ENCODE measurements at places on chromosomes 7 and 10.

DNA sequence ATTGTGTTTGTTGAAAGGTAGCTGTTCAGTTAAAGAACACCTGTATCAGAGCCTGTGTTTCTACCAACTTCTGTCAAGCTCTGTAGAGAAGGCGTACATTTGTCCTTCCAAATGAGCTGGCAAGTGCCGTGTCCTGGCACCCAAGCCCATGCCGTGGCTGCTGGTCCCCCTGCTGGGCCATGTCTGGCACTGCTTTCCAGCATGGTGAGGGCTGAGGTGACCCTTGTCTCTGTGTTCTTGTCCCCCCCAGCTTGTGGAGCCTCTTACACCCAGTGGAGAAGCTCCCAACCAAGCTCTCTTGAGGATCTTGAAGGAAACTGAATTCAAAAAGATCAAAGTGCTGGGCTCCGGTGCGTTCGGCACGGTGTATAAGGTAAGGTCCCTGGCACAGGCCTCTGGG, 154.9 kb downstream of the EGFR start:
- no peak for DNase-seq

GRCh38 chr7:16422103-16422435, 731 bp upstream of the CRPPA start:
- no peak for DNase-seq

DNA sequence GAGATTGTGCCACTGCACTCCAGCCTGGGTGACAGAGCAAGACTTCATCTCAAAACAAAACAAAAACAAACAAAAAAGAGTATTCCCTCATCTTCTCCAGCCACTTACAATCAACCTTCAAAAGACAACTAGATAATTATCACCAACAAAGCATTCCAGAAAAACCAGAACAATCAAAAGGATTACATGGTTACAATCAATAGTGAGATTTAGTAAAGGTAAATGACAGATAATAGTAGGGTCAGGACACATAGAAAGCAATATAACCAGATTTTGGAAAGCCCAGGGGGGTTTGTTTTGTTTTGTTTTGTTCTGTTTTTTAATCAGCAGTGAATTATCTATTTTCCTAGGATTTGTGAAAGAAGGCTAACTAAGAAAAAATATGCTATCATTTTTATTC, 91.0 kb upstream of the PTN start:
- no peak for DNase-seq

DNA sequence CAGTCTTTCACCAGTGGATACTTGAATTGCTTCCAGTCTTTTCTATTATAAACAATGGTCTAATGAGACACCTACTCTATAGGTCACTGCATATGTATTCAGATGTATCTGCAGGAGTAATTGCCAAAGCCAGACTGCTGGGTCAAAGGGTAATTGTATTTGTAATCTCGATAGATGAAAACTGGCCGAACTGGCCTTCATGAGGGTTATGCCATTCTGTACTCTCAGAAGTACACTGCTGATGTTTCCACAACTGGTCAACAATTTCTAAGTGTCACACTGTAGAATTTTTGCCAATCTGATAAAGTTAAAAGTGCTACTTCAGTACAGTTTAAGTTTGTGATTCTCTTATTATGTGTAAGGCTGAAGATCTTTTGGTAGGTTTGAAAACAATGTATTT, 64.6 kb downstream of the JAZF1 start:
- DNase-seq, result no peak

GRCh38 chr7:28104811-28105210, 75.8 kb downstream of the JAZF1 start:
- DNase-seq, result no peak

GRCh38 chr7:123652406-123652805, 3.3 kb upstream of the LMOD2 start:
- no peak for DNase-seq

DNA sequence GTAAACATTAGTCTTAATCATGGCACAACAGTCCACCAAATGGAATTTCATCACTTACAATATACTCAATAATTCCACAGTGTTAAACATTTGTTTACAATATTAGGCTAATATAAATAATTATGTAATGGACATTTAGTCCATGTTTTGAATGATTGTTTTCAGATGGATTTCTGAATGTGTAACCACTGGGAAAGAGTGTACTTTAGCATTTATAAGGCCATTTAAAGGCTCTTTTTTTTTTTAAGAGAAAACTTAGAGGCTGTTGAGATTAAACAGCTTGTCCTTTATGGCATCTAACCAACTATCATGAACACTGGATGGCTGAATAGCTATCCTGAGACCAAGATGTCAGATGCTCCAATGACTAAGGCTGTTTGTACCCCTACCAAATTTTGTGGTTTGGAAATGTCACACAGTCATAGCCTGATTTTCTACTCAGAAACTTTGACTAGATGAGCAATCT, 248.3 kb upstream of the GLI3 start:
- DNase-seq, result no peak

DNA sequence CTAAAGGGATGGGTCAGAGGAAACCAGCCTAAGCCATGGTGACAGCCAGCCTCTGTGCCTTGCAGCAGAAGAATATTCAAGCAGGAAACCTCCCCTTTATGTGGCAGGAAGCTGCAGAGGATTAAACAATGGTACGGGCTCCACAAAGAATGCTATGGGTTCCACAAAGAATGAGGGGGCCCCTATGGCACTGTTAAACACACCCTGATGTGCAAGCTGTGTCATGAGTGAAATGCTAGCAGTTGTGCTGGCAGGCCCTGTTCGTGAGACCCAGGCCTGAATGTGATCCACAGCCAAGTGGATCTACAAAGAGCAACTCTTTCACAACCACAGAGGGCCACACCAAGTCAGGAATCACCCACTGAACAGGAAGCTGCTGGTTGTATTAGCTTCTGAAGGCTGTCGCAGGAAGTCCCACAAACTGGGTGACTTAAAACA, 68.9 kb downstream of the MYOF start:
- no peak for DNase-seq

DNA sequence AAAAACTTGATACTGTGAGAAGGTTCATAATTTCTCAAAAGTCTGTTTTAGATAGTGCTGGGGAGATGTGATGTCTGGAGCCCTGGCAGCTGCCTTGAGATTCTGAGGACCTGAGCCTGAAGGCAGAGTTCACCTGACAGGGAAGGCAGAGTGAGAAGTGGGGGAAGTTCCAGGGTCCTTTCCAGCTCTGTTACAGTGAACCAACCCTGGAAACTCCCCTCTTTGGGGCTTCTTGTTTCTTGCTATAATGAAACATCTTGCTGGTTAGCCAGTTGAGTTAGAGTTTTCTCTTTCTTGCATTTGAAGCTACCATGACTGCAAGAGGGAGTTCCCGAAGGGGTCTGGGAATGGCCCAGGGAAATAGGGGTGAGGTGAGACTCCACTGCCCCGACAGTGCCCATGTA, 158.9 kb upstream of the TNRC18 start:
- no peak for DNase-seq

DNA sequence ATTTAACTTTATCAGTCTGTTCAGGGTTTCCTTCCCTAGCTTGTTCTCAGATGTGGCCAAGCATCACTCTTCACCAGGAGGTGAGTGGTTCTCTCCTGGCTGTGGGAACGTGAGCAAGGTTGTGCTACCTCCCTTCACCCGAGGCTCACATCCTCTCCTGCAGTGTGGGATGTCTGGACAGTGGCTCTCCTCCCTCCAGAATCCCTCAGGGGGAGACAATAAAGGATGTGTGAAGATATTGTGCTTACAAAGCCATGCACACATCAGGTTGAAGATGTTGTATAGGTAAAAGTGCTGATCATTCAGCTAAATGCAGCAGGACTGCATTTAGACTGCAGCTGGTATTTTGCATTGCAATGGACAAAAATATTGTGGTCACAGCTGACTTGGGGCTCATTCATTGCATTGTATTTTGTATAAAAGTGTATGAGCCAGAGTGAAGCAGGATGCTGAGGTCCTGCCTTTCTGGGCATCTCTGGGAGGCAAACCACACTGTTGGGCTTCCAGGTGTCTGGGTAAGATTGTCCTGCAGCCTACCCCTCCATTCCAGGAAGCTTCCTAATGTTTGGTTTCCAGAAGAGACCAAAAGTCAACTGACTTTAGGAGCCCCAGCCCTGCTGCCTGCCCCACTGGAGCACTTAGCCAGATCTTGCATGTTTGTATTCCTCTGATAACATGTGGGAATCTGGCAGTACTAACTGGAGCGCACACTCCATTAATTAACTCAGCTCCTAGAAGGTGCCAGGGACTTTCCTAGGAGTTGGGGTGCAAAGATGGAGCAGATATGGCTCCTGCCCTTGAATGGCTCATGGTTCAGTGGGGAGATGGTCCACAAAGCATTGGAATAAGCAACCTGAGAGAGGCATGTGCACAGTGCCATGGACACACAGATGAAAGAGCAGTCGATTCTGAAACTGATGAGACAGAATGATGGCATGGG, 292.5 kb upstream of the ZNF32 start:
- no peak for DNase-seq

DNA sequence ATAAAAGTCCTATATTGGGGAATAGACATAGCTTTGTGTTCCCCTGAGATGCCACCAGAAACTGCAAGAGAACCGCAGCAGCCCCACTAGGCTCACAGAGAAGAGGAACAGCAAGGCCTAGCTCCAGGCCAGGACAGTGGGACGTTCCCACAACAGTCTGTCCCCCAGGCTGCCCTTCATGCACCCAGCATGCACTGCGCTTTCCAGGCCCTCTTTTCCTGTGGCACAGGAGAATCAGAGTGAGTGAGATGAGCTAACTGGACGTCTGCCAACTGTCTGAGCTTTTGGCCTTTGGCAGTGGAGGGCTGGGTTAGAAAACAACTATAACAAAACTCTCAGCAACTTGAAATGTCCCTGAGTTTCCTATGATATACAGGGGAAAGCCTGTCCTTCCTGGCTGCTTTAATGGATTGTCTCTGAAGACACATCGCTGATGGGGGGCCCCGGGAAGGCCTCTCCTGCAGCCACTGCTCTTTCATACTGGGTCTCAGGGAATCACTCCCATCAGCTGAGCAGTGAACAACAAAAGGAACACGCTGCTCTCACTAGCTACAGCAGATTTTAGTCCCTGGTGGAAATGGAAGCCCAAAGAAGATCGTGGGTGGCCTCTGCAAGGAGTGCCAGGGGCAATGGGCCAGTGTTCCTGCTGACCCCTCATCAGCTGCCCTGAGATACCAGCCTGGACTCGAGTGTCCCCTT, 53.5 kb downstream of the PODXL start:
- no peak for DNase-seq

DNA sequence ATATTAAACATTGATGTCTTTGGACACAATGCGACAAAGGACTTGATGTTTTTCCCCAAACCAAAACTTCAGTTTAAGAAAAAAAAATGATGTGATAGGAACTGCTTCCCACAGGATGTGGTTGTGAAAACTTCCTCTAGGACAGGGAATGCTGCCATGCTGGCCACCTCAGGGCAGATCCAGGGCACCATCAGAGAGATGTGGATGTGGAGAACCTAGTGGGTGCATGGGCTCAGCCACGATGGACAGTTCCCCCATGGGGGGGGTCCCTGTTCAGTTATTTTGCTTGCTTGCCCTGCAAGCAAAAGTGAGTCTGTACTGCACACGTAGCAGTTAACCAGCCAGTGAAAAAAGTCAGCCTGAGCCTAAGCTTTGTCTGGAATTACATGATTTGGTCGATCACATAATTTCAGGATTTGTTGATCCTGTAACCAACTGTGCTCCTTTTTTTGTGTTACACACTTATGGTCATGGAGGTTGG, 36.3 kb downstream of the LAMB4 start:
- DNase-seq, result no peak

GRCh38 chr10:112820320-112820719, 129.7 kb upstream of the TCF7L2 start:
- DNase-seq, result no peak

DNA sequence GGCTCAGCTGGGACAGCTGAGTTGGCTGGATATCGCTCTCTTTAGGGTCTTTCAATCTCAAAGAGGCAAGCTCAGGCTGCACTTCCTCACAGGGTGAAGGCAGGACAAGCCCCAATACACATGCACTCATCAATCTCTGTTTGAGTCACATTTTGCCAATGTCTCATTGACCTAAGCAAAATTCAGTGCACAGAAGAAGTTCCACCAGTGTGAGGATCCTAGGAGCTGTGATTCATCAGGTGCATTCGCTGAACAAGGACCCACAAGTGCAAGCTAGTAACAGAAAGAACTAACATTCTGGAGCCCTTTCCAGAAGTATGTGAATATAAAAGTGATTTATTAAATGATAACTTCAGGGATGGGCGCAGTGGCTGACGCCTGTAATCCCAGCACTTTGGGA, 477.2 kb downstream of the GPAM start:
- no peak for DNase-seq

GRCh38 chr7:2717293-2718261, 29.6 kb downstream of the AMZ1 start:
- DNase-seq, result peak; percentile 55

DNA sequence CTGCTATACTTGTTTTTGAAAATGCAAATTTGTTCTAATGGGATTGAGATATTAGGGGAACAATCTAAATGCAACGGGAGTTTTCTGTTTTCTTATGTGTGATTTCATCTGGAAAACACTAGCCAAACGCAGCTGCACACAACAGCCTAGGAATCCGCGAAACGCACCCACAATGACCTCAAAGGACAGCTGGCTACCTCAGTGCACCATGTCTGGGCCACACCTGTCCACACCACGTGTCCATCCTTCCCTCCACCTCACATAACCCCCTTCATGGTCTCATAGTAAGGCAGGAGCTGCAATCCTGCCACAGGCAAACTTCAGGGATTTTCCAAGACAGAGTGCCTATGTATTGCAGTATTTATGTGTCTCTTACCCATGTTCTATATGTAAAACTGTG, 382.5 kb upstream of the PRKCQ start:
- DNase-seq, result no peak

DNA sequence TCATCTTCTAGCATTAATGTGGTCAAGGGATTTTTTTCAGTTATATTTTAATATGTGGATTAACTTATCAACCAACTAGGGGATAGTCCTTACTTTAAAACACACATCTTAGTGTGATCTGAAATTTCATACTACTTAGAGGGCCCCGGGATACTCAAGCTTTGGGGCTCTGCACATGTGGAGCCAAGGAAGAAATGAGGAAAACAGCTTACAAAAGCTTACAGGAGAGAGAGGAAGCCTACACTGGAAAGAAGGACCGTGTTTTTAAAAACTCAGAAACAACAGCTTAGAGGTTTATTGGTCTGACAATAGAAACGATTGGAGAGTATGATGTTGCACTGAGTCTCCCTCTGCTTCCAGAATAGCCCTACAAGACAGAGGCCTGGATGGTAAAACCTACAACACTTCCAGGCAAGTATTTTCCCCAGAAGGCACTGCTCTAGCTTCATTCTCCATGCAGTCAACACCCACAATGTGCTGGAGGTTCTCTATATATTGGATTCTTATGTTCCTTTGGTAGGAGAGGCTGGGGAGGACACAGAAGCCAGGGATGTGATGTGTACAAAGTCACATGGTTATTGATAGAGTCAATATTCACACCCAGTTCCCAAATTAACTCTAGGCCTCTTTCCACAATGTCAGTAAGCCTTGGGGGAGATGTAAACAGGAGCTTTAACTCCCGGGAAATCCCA, 47.3 kb downstream of the JCAD start:
- no peak for DNase-seq

GRCh38 chr10:61169294-61169693, 225.3 kb upstream of the RHOBTB1 start:
- no peak for DNase-seq

- DNase-seq, result no peak
Observed at GRCh38 chr10:7702288-7702812, 766 bp upstream of the ITIH2 start.

GRCh38 chr7:1692515-1693418, 22.7 kb downstream of the ELFN1 start:
- no peak for DNase-seq

- no peak for DNase-seq
Observed at GRCh38 chr10:92914478-92915325, 66.4 kb downstream of the EXOC6 start.

- DNase-seq, result no peak
Observed at GRCh38 chr7:112444505-112444904, 5.8 kb upstream of the IFRD1 start.

- DNase-seq, result no peak
Observed at GRCh38 chr7:102426268-102427018, 6.9 kb upstream of the ORAI2 start.

Measured in NCI-H187 (cell line).